Activated T-helper 1 cell treated with anti-CD3 and anti-CD28 coated beads, Interleukin-12 subunit alpha, Interleukin-12 subunit beta, Interleukin-2, Interleukin-4 antibody, amounts not matched to agents 30 ng/mL and 10 ng/mL and 1 ng/mL, durations not matched to agents 14 hours and 24 hours and 36 hours (primary cell): ENCODE measurements at places on chromosomes 11 and 22. TPM values are rescaled to one million over a fixed set of nuclear protein-coding genes. Genes with fewer than 3 reads are reported as not detected.
A peak's percentile ranks its signal among the peaks of the same experiment; 100 is the strongest.

The MYBPC3 gene
- total RNA-seq: not detected in 2 replicates

The CTR9 gene
- 46.2 and 51.1 TPM in 2 replicates for total RNA-seq

The SCGB1D1 gene
- not detected in 2 replicates for total RNA-seq

The UBASH3B gene
- total RNA-seq: 17.9 and 18.3 TPM in 2 replicates

The EPS8L2 gene
- total RNA-seq: 16.8 and 20.2 TPM in 2 replicates

The ZNF215 gene
- total RNA-seq: 1.8 and 2.1 TPM in 2 replicates

The LINC01488 gene
- not detected in 2 replicates for total RNA-seq

The ZBTB16 gene
- total RNA-seq: 3.4 and 3.9 TPM in 2 replicates

DNA sequence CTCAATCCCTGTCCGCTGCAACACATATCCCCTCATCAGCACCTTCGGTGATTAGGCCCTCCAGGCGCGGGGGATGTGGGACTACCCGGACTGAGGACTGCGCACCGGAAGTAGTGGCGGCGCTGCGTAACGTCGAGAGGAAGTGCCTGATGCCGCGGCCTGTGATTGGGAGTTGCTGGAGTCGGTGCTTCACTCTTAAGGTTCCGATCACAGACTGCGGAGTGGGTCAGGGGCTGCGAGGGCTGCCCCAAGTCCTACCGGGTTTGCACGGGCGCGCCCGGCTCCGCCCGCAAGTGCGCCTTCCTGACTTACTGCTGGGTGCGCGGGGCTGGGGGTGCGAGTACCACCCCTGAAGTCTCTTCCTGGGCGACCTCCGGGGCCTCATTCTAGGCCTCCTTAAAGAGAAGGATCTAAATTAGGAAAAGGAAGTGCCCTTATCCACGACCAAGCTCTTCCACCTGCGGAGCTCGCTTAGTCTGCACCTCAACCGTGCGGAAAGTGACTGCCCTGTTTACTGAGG, at the start of gene ALKBH3:
TSS of gene ALKBH3 (plus strand) at position 192 of the 520 bp plus-strand sequence. CDS start 1,822 bp downstream, outside the sequence.
- peak; percentile 84 for DNase-seq
- peaks cover 19% of the 10 kb centered on the region for H3K36me3 ChIP-seq
- H3K4me3 ChIP-seq: peak within 1 kb of the TSS; percentile 93
- peak within 1 kb of the TSS; percentile 62 for H3K27ac ChIP-seq
- H3K4me1 ChIP-seq: peaks cover 20% of the 10 kb centered on the region

DNA sequence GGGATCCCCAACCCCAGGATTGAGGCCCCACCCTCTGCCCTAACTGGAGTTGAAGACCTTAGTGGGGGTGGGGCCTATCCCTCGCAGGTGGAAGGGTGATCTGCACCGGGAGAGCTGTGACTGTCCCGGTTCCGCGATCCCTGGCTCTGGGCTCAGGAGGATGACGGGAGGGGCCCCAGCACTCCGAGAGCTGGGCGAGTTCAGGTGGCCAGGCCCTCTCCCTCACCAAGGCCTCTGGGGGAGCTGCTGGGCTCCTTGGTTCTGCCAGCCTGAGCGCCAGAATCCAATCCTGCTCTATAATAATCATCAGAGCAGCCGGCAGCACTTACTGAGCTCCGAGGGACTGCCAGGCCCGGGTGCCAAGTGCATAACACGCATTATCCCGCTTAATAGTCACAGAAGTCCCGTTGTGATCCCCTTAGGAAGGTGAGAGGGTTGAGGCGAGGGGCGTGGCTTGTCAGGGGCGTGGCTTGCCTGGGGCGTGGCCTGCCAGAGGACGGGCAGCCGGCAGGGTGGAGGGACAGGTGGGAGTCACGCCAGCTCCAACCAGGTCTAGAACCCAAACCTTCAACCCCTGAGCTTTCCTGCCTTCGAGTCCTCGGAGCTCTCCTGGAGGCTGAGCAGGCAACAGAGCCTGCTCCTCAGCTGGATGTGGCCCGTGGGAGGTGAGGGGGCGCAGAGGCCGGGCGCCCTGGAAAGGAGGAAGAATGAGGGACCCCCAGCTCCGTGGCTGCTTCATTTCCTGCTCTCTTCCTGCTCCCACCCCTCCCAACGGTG, 7.3 kb upstream of the SYT7 start:
- peaks cover 39% of the 10 kb centered on the region for H3K27me3 ChIP-seq
- no peak overlapping the region for H3K4me3 ChIP-seq
- peaks cover 5% of the 10 kb centered on the region for H3K4me1 ChIP-seq
- DNase-seq: peak; percentile 37
- no peak overlapping the region for H3K27ac ChIP-seq

- no peak overlapping the region for H3K27ac ChIP-seq
- H3K36me3 ChIP-seq: peaks cover 2% of the 10 kb centered on the region
- H3K4me1 ChIP-seq: peaks cover 3% of the 10 kb centered on the region
- peaks cover 5% of the 10 kb centered on the region for H3K27me3 ChIP-seq
- no peak overlapping the region for H3K4me3 ChIP-seq
Observed at GRCh38 chr11:72771507-72771906, 19.3 kb upstream of the ARAP1 start.

GRCh38 chr11:2846056-2846455, 39.5 kb downstream of the CDKN1C start:
- no peaks in the 10 kb centered on the region for H3K4me1 ChIP-seq
- no peak for DNase-seq
- no peak overlapping the region for H3K4me3 ChIP-seq

GRCh38 chr11:65214212-65214845, 32.6 kb downstream of the CAPN1 start:
- peaks cover 12% of the 10 kb centered on the region for H3K4me1 ChIP-seq
- no peak overlapping the region for H3K27ac ChIP-seq
- no peak for DNase-seq
- no peak overlapping the region for H3K4me3 ChIP-seq
- peaks cover 3% of the 10 kb centered on the region for H3K27me3 ChIP-seq

DNA sequence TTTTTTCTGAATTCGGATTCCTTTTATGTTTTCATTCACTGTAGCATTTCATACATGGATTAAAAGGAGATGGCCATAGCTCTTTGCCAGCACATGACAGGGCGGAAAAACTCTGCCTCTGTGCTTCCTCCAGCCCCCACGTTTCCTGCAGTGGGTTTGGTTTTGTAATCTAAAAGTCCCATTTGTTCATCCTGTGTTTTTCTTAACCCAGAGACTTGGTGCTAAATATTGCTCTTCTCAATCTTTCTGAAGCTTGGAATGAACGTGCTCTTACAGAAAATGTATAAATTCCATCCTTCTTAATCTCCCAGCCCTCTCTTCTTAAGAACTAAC, 89.9 kb downstream of the PPP6R3 start:
- no peaks in the 10 kb centered on the region for H3K27me3 ChIP-seq
- H3K4me1 ChIP-seq: peaks cover 68% of the 10 kb centered on the region
- peak overlapping the region; percentile 90 for H3K27ac ChIP-seq
- peak overlapping the region; percentile 64 for H3K4me3 ChIP-seq
- DNase-seq: peak; percentile 15

DNA sequence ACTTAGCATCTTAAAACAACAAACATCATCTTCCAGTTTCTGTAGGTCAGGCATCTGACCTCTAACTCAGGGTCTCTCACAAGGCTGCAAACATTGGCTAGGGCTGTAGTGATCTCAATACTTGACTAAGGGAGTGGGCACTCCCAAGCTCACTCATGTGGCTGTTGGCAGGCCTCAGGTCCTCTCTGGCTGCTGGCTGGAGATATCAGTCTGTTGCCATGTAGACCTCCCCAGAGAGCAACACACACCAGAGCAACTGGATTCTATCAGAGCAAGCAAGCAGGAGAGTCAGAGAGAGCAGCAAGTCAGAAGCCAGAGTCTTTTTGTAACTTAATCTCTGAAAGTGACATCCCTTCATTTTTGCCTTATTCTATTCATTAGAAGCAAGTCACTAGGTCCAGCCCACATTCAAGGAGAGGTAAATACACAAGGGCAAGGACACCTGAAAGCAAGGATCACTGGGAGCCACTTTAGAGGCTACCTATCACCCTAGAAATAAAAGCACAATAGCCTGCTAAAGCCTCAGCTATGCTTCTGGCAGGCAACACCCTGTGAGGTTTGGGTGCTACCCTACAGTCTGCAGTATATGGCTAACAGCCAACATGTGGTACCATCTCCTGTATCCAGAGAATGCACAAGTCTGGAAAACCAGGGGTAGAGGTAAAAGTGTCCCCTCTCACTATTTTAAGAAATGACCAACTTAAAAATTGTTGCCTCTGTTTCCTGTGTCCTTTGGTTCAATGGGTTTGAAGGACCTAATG, 33.5 kb upstream of the CD44 start:
- H3K4me1 ChIP-seq: peaks cover 28% of the 10 kb centered on the region
- H3K27ac ChIP-seq: no peak overlapping the region
- H3K27me3 ChIP-seq: peaks cover 5% of the 10 kb centered on the region
- no peak for DNase-seq
- H3K4me3 ChIP-seq: no peak overlapping the region

GRCh38 chr11:127733552-127733951, 733.0 kb upstream of the KIRREL3 start:
- H3K27me3 ChIP-seq: no peaks in the 10 kb centered on the region
- H3K4me1 ChIP-seq: no peaks in the 10 kb centered on the region
- no peaks in the 10 kb centered on the region for H3K36me3 ChIP-seq
- no peak overlapping the region for H3K27ac ChIP-seq
- DNase-seq: no peak

DNA sequence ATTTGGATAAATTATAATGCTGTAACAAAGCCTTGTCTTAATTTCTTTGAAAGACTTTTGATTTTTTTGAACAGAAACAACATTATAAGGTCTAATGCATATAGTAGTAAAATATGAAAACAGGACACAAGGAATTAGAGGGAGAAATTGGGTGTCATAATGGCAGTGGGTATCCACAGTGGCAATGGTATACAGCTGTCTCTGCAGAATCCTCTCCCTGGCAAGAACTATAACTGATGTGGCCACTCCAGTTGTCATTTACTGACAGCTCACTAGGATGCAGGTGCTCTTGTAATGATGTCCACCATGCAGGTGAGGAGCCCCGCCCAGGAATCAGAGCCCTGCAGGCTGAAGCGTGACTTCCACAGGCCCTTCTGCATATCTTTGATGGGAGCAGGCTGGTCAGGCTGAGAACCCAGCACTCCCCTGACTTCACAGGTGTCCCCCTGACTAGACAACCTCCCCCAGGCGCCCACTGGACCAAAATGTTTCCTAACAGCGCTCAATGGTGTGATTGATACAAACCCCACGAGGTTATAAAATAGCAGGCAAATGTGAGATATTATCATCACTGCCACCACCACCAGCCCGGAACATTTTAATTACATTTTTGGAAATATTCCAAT, 32.8 kb upstream of the SERPIND1 start:
- peaks cover 9% of the 10 kb centered on the region for H3K4me1 ChIP-seq
- peaks cover 26% of the 10 kb centered on the region for H3K36me3 ChIP-seq
- no peak for DNase-seq
- H3K27ac ChIP-seq: no peak overlapping the region
